Fibroblast of gingiva (primary cell): ENCODE measurements at places on chromosomes 12 and 14.

DNA sequence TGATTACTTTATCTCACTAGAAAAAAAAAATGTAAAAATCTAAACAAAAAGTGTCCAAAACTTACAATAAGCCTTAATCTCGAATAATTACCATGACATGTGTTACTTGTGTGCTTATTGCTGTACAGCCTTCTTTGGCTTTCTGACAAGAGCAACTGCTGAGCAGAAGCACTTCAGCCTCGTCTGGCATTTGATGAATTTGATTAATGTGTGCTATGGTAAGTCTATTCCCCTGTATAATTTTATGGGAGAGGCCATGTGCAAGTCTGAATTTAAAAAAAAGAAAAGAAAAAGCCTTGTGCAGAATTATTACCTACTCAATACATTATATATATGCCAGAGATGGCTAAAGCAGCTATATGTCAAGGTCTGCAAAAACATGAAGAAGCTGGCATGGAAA, 113.9 kb downstream of the AEBP2 start:
- DNase-seq: no peak

DNA sequence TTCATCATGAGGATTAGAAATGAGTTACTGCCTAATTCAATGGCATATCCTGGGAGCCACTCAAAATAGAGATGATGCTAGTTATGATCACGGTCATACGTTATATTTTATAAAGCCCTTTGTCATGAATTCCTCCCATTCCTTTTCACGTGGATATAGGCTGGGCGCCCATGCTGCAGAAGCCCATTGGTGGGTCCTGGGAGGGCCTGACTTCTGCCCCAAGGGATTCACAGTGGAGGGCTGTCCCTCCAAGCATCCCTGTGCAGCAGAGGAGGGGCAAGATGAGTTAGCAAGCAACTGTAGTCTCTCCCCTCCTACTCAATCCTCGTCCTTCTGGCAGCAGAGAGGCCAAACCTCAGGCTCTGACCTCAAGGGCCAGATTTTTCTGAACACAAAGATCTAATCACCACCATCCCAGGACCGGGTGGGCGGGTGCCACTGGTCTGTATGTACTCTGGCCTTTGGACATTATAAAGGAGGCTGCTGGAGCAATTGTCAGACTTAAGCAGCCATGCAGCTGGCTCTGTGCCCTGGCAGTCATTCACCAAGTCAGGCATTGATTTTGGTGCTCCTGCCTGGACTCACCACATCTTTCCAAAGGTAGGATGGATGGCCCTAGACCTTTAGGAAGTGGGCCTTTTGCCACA, 8.6 kb downstream of the GLTP start:
- DNase-seq: no peak

- DNase-seq: no peak
Measured at GRCh38 chr12:65994318-65994717, 136.2 kb downstream of the LLPH start.

DNA sequence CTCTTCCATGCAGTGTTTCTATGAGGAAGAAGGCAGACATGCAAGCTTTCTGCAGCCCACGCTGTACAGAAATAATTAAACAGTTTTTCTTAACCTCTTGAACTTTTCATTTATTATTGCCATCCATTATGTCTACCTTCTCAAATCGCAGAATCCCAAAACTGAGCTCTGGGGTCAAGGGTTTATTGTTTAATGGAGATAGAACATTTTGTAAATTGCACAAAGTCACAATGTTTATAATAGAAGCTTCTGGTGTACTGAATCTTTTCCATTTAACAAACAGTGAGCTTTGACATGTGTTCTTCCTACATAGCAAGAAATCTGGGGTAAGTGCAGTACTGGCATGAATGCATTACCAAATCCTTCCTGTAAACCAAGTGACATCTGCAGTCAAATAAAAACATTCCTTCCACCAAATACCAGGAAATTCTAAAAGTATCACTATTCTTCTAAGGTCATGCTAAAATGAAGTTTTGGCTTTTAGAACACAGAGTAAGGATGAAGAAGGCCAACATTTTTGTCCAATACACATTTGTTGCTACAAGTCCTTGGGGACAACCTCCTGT, 385.3 kb upstream of the DDHD1 start:
- DNase-seq: peak; percentile 86

- no peak for DNase-seq
Measured at GRCh38 chr12:94648578-94648977, 1.8 kb downstream of the TMCC3 start.

DNA sequence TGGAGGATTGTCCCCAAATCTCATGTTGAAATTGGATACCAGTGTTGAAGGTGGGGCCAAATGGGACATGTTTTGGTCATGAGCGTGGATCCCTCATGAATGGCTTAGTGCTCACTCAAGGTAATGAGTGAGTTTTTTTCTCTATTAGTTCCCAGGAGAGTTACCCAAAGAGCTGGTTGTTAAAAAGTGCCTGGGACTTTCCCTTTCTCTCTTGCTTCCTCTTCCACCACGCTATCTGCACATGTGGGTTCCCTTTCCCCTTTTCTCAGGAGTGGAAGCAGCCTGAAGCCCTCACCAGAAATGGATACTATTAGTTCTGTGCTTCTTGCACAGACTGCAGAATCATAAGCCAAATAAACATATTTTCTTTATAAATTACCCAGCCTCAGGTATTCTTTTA, 465.4 kb downstream of the FSCB start:
- no peak for DNase-seq

GRCh38 chr12:101608301-101609133, 13.7 kb downstream of the MYBPC1 start:
- no peak for DNase-seq

DNA sequence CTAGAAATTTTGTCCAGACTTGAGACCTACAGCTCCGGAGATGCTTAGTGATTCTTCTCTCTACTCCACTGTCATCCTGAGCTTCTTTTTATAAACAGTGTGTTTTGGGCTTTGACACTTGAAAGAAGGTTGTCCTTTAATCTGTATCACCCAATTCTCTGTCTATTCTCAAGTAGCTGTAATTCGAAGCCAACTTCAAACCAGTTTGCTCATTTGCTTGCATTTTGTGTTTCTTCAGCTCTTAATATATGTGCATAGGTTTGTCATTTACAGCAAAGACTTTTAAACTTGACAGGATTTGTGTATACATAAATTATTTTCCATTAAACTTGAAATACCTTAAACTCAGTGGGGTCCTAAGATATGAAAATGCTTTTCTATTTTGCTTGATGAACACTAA, 16.4 kb upstream of the MYBPC1 start:
- no peak for DNase-seq

DNA sequence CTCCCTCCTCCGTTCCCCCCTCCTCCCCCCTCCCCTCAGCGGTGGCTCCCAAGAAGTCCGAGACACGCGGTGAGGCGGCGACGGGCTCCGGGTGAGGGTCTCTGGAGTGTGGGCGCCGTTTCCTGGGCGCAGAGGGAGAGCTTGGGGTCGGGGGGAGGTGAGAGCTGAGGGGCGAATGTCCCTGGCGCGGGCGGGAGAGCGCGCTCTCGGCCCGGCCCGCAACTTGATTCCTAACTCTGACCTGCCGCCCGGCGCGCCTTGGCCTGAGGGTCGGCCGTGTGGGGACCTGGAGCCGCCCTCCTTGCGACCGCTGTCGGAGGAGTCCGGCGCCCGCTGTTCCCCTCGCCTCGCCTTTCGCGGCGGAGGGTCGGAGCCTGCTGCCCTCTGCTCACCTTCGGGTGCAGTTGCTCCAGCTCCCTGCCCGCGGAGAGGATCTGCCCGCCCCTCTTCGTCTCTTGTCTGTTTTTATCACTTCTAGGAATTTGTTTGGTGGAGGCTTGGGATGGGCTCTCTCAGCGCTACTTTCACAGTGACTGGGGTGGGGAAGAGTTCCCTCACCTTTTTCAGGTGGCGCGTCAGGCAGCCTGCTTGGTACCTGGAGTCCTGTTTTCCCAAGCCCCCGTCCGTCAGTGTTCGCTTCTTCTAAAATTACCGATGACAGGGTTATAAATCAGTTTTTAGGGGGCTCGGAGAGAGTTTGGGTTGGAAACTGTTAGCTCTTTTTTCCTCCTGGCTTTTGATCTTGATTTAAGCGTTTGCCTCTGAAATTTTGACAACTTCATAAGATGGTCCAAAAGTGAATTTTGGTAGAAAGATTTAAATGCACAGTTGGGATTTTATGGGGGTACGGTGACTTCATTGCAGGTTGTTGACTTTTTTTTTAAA, 495 bp downstream of the ADIPOR2 start:
- DNase-seq: peak; percentile 21

GRCh38 chr12:68733661-68734071, 12.3 kb upstream of the SLC35E3 start:
- DNase-seq: peak; percentile 13

- DNase-seq: no peak
Measured at GRCh38 chr14:59292921-59293534, 104.6 kb downstream of the DAAM1 start.

DNA sequence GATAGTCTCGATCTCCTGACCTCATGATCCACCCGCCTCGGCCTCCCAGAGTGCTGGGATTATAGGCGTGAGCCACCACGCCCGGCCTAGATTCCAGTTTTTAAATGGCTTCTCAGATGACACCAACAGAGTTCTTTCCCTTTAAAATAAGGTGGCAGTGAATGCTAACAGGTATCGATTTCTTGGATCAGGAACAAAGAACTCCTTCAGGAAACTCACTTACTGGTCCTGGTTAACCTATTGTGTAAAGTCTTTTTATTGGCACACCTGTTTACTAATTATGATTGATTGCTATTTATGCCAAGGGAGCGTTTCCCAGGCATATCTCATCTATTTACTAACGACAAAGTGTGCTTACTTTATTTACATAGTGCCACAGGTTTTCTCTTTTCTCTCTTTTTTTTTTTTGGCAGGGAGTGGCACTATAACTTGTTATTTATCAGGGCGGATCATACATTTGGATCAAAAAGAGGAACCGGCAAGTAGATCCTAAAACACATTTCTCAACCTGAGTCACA, 89.7 kb downstream of the GLT1D1 start:
- DNase-seq: no peak

DNA sequence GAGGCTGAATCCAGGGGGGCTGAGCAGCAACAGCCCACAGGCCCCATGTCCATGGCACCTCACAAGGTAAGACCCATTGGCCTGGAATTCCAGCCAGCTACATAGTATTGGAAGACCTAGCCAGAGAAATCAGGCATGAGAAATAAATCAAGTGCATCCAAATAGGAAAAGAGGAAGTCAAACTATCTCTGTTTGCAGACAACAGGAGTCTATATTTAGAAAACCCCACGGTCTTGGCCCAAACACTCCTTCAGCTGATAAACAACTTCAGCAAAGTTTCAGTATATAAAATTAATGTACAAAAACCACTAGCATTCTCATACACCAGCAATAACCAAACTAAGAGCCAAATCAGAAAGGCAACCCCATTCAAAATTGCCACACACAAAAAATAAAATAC, 16.9 kb downstream of the PDE6H start:
- DNase-seq: no peak

DNA sequence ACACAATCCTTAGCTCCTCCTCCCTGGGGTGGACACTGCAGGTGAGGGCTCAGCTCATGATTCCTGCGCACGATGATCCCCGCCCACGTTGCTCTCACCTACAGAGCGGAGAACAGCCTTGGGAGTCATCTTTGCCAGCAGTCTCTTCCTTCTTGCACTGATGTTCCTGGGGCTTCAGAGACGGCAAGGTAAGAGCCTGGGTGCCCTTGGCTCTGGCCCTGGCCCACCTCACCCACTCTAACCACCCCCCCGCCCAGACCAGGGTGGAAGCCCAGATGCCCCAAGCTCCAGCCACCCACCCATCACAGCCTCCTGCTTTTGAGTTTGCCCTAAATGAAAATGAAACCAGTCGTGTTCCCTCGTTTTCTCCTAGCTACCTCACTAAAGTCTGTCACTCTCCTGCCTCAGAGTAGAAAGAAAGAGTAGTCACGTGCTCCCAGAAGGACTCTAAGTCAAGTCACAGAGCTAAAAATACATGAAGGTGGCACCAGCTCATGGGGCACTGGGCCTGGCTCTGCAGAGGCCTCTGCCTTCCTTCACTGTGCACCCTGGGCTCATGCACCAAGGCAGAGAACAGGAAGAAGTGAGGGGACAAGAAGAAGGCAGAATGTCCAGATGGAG, 9.0 kb downstream of the TAPBPL start:
- DNase-seq: no peak

DNA sequence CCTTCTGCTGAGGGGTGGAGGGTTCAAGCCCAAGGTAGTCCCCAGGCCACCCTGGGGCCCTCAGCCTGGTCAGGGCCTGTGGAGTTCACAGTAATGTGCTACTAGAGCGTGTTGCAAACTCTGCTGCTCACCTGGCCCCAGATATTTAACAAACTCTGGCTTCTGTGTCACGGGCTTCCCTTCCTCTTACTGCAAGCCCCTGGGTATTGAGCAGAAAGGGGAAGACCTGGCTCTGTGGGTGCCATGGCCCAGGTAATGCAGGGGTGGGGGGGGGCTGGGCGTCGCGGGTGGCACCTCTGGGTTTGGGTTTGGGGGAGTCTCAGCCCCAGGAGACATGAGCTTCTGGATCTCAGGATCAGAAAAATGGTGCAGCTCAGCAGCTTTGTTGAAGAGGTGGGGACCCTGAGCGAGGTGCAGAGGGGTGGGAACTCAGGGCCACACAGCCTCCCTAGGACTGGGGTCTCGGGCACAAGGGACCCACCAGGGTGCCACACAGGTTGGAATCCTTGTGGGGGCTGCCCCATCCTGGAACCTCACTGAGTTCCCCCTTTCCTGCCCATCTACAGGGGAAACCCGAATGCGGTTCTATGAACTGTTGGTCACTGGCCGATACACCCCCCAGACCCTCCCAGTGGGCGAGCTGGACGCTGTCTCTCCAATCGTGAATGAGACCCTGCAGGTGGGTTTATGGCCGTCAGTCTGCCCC, 4.0 kb downstream of the SETD1B start:
- no peak for DNase-seq

GRCh38 chr12:25242981-25243679, 7.6 kb downstream of the KRAS start:
- no peak for DNase-seq

GRCh38 chr12:88957358-88957757, 377.1 kb upstream of the KITLG start:
- DNase-seq: no peak

DNA sequence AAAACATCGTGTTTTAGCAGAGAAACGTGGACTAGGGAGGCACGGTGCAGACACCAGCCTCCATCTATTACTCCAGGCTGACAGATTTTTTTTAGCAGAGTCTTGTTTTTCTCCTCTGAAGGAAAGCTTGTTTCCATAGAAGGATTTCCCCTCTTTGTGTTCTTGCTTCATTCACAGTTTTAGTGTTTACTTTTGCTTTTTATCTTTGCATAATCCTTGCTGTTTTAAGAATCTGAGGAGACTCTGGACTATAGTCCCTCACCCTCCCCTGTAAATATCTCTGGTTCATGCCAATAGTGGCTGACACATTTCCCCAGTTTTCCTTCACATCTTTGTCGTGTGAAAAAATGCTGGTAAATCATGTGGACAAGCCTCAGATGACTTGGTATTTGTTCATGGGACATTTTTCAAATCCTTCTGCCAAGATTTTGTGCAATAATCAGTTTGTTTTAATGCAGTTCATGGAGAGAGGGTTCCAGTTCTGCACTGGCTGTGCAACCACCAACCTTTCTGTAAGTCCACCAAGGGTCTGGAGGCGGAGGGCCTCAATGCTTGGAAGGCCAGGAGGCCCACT, 39.9 kb upstream of the TMCC3 start:
- DNase-seq: peak; percentile 76
